GM12891 (cell line): ENCODE measurements at places on chromosomes 2 and 18.

DNA sequence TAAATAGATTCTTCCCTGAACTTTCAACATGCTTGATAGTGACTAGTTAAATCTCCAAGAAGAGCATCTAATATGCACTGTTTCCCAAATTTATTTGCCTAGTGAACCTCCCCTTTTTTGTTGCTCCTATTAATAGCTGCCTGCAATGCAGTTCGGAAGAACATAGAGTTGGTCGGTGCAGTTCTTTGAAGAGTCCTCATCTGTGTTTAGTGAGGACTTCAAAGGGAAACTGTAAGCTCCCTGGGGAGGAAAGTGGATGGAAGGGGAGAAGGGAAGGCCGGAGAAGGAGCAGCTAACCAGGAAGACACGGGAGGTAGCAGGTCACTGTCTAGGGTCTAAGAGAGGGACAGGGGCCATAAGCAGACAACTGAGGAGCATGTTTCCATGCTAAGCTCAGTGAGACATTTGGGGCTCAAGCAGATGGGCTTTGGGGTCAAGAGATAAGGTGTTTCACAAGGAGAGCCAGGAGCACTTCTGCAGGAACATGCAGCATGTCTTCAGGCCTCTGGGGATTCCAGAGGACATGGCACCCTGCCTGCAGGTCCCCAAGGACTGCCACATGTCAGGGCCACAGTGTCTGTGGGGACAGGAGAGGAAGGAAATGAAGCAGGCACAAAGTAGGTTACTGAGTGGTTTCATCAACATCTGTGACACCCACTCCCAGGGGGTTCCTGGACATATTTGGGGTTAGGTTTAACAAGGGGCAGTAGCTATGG is 48.7 kb upstream of the ANXA4 start:
- DNase-seq = no peak

GRCh38 chr2:15383695-15384350 is 177.3 kb downstream of the NBAS start:
- DNase-seq = no peak

DNA sequence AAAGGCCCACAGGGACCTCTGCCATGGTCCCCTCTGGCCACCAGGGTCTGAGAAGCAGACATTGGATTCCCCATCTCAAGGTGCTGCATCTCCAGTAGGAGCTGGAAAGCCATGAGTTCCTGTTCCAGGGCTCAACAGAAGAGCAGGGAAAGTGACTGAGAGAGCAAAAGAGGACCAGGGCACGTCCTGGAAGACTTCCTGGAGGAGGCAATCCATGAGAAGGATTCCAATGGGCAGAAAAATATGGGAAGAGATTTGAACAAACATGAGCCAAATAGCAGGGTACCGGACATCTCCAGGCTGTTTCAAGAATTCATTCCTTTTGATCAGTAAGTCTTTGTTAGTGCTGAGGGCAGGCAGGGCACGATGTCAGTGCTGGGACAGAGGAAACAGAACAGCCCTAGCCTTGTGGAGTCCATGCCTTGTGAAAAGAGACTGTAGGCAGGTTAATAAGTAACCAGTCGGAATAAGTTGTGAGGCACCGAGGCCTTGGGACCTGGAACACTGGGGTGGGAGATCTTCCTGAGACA is 72.8 kb upstream of the TWIST2 start:
- DNase-seq = no peak

DNA sequence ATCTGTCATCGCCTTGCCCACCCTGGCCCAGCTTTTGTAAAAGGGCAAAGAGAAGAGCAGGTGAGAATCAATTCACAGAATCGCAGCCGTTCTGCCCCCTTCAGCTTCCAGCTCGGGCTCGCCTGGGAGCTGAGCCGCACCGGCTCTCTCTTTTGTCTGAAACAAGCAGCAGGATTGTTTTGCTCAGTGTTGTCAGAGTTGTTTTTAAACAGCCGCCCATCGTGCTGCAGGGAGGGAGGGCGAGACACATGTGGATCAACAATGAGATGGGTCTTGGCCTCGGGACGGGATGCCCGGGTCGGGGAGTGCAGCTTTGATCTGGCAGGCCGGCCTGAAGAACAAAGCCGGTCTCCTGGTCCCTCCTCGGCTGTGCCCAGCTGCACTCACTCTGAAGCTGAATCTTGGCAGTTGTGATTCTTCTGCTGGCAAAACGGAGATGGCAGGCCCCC is 39.7 kb upstream of the HDAC4 start:
- DNase-seq = no peak

- DNase-seq = no peak
Observed at GRCh38 chr2:178403671-178404306, 47.2 kb downstream of the PRKRA start.

GRCh38 chr18:49728542-49728941 is 84.8 kb downstream of the ACAA2 start:
- DNase-seq = peak; percentile 36

GRCh38 chr2:73385504-73386341 is at the start of gene ALMS1:
Gene ALMS1 (plus strand): TSS chr2:73385836. CDS start chr2:73385869, 33 bp downstream.
- DNase-seq = peak; percentile 88

GRCh38 chr18:31575515-31576257 is 16.0 kb upstream of the TTR start:
- no peak for DNase-seq

GRCh38 chr18:63624863-63625262 is 19.2 kb downstream of the SERPINB4 start:
- DNase-seq = no peak

DNA sequence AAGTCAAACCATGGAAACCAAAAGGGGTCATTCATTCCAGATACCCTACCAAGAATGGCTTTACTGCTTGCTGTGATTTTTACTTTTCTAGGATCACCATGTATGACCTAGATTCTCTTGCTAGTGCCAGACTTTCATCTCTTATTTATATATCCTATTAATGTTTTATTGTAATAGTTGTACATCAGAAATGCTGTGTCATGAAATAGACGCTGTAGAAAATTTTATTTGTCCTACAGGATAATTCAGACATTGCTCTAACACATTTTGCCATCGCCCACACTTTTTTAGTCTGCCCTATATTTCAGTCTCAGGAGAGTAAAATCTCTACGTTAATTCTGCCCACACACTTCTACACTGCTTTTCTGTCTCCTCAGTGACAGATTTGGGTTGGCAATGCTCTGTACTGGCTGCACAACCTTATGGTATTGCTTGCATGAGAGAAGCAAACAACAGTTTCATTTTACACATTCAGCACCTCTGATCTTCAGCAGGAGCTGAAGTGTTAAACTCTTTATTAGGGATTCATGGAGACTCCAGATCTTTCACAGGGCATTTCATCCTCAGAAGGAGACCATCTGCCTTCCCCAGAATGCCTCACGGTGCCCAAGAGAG is 871.8 kb upstream of the CHAC2 start:
- DNase-seq = no peak

DNA sequence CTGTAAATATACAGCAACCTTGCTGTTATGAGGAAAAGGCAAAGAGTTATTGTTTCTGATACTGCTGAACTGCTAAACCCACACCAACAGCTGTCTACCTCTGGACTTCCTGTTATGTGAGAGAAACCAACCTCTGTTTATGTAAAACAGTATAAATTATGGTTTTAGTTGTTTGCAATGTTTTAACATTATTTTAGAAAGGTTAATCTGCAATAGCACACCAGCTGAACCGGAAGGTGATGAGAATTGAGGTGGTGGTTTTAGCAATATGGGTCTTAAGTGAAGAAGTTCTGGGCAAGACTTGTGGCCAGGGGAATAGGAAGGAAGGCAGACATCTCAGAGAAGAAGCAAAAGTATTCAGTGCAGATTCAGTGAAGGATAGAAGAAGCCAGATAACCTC is 237.8 kb downstream of the PLCL1 start:
- DNase-seq = no peak

DNA sequence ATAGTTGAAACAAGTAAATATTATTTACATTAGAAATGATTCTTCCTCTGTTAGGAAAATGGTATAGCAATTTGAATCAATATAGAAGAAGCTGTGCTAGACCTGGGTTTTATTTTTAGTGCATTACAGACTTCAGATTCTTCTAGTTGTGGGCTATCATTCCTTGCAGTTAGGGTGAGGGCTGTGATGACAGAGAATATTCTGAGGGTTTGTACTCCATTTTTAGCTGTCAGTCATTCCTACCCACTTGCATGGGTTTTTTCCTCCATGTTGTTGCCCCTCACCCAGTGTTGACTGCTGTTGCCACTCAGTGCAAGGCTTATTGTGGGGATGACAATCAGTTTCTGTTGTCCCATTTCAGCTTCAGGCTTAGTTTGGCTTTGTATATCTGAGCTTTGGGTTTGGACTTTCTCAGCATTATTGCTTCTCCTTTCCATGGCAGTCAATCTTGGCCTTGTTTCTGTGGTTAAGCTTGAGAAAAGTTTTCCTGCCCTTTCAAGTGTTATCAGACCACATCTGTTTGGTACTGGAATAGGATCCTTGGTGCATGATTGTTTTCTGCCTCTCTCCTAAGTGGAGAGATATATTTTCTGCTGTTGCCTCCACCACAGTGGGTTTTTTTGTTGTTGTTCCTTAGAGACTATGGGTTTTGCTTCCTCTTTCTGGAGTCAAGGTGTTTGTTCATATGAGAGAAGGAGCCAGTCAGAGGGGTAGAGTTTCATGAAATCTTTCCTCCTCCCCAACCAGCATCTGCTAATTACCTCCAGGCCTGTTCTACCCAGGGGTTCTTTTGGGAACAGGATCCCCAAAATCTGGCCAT is 312.7 kb upstream of the CWC22 start:
- no peak for DNase-seq

DNA sequence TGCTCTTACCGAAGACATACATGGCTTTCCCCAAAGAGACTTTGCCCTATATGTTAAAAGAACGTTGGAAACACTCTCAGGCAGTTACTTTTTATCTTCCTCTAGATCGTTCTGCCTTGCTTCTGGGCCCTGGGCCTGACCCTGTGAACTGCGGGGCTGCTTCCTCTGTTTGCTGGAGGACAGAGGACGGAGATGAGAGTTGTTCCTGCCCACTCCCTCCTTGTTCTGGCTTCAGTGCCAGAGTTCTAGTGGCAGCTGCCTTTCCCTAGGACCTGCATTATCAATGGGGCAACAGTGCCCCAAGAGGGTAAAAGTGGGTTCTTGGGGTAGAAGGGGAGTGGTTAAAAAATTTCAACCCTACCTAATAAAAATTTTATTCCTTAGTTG is 6.5 kb upstream of the FN1 start:
- no peak for DNase-seq

- no peak for DNase-seq
Observed at GRCh38 chr18:37709740-37710139, 144.1 kb upstream of the CELF4 start.

- no peak for DNase-seq
Observed at GRCh38 chr2:18825838-18826237, 236.5 kb upstream of the NT5C1B start.

- no peak for DNase-seq
Observed at GRCh38 chr2:133082034-133082433, 412.0 kb upstream of the LYPD1 start.

GRCh38 chr2:217247476-217247875 is 387.6 kb upstream of the TNP1 start:
- DNase-seq = no peak

DNA sequence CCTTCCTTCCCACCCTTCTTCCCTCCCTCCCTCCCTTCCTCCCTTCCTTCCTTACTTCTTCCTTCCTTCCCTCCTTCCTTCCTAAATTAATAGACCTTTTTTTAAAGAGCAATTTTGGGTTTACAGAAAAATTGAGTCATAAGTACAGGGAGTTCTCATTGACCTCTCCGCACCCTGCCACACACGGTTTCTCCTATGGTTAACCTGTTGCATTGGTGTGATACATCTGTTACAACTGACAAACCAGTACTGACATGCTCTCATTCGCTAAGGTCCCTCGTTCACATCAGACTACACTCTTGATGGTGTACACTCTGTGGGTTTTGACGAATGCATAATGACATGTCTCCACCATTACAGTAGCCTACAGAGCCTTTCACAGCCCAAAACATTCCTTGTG is 11.6 kb upstream of the SDC1 start:
- no peak for DNase-seq

- DNase-seq = no peak
Observed at GRCh38 chr18:8286303-8286702, 322.9 kb upstream of the RAB12 start.

DNA sequence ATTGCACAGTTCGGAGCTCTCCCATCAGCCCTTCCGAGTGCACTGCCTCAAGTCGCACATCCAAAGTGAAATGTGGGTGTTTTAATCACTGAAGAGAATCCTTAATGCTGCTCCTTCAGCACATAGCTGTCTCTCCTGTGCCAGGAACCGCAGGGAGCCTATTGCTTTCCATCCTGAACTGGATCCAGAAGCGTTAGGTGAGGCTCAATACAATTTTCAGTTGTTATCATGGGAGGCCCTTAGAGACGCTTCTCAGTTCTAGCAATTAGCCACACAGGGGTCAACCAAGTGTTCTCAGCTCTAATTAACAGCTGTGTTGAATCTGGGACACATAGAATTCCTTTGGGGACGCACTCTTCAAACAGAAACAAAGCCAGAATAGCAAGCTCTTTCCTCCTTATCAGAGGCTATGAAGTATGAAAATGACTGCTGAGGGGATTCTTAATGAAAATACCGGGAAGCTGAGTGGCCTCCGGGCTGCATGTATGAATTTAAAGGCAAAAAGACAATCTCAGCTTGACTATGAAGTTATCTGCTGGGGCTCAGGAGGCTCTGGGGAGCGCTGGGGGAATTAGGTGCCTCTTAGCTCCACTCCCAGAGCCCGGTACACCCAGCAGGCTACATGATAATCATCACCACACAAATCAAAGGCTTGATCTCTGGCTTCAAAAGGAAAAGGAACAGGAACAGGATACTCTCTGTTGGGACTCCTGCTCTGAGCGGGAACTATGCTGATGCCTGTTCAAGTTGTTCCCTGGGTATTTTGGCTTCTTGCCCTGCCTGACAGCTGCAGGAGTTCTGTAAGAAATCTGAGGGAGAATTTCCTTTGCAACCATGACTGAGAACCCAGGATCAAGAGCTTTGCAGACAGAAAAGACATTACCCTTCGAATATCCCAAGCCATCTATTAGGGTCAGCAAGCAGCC is 55.4 kb upstream of the NCOA1 start:
- DNase-seq = no peak

- no peak for DNase-seq
Observed at GRCh38 chr18:5298156-5298852, 2.8 kb upstream of the ZBTB14 start.

DNA sequence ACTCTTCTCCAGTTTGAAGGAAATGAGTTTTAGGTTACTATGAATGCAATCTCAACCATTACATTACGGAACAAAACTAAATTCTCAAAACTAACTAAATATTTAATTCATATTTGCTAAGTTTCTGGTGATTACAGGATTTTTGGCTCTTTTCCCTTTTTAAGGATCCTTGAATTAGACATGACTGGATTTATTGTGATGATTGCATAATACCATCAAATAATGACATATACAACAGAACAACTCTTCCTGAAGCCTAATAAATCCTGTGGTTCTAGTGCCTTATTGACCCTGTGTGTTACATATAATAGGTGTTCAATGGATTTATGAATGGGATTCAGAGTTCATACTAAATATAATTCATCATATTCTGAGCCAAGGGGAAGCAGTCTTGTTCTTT is 90.5 kb downstream of the WDR7 start:
- no peak for DNase-seq

- no peak for DNase-seq
Observed at GRCh38 chr2:179049546-179050311, at the start of gene CCDC141. Gene CCDC141 (minus strand): TSS chr2:179050137. CDS start chr2:179049941, 196 bp downstream.
